ENCODE measurements at places on chromosomes 11 and 22.
A peak's percentile ranks its signal among the peaks of the same experiment; 100 is the strongest.

DNA sequence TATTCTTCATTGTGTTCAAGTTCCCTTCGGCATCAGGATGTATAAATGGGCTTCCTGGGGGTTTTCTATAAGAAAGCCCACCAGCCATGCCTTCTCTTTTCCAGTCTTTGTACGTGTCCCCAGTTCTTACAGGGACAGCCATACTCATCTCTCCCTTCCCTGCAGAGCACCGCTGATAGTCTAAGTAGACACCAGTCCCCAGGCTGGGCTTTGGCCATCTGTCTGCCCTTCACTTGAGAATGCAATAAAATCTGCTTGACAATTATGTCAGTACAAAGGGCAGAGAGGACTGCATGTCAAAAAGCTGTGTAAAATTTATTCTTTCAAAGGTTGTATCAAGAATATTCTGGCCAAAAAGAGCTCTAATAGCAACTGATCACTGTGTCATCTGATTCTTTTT, 27.3 kb downstream of the NTM start:
- no peak for DNase-seq

DNA sequence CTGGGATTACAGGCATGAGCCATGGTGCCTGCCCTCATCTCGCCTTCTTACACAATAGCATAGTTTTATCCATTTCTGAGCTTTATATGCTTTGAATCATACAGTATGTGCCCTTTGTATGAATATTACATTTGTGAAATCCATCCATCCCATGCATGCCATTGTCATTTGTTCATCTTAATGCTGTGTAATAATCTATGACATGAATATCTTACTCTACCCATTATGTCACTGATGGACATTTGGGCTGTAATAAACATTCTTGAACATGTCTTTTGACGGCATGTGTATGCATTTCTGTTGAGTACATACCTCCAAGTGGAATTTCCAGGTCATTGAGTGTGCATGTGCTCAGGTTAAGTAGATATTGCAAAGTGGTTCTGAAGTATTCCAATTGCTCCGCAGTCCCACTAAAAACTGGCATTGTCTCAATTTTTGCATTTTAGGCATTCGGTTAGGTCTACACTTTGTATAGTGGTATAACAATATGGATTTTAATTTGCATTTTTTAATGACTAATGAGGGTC, 339.3 kb upstream of the SYN3 start:
- no peak for DNase-seq

DNA sequence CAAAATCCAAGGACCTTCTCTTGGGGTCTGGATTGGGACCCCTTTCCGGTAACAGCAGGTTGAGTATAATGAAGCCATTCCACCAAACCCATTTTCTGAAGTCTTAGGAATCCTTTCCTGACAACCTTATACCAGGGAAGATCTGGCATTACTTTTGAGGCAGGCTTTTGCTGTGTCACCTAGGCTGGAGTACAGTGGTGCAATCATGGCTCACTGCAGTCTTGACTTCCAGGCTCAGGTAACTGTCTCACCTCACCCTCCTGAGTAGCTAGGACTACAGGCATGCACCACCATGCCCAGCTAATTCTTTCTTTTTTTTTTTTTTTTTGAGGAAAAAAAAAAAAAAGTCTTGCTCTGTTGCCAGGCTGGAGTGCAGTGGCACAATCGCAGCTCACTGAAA, 55.8 kb upstream of the TREH start:
- no peak for DNase-seq

GRCh38 chr11:32870676-32871075, 21.9 kb upstream of the QSER1 start:
- no peak for DNase-seq

DNA sequence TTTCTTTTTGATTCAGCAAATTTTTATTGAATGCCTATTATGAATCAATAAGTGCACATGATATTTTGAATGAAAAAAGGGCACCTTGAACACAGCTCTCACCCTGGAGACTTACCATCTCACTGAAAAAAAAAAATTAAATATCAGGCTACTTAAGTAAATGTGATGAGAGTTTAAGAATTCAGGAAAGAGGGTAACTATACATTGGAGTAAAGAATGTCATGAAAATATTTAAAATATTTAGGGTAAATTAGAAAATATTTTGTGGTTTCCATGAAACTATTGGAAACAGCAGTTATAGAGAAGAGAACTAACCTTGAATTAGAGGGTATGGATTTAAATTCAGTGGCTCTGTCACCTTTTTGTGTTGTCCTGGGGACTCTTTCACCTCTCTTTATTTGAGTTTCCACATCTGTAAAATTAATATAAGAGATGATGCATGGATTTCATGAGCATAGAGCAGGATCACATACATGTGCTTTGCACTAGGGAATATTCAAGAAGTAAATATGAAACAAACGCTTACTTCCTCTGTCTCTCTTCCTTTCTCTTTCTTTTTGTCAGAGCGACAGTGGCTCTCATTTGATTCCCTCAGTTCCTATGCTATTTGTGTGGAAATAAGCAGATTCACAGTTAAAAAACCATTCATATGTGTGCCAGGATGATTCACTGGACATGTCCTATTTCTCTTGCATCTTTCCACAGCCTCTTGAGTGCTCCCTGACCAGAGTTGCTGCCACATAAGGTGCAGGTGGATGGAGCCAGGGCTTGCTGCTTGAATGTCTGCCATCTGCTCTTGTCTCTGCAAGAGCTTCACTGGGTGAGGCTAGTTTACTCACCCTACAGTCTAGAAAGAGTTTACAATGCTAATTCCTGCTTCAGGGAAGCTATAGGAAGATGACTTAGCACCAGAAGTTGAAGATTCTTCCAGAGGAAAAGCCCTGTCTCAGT, 533.1 kb downstream of the ETS1 start:
- DNase-seq: peak; percentile 81

DNA sequence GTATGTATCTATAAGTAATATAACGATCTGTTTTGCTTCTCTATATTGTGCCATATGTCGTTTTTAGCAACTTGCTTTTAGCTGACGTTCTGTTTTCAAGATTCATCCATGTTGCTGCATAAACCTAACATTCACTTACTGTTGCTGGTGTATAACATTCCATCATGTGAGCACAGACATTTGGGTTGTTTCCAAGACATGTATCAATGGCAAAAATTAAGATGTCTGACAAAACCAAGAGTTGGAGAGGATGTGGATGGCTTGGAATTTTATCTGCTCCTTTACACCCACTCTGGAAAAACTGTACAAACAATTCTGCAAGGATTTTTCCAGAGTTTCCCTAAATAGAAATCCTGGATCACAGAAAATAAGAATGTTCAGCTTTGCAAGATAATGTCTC, 40.9 kb downstream of the DGCR2 start:
- no peak for DNase-seq

DNA sequence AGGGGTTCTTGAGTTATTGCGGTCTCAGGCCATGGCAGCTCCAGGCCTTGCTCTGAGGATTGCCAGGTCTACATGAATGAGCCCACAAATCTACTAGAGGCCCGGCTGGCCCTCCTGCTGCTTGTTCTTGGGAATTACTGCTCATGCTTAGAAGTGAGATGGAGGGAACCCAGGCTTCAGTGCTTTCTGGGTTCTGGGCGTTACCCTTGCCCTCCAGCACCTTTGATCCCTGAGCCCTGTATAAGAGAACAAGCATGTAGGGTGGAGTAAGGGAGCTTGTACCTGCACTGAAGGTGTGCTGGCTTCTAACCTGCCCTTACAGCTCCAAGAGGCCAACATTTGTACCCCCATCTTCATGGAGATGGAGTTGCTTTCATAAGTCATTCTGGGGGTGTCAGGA, 4.0 kb downstream of the NAA40 start:
- DNase-seq: no peak

DNA sequence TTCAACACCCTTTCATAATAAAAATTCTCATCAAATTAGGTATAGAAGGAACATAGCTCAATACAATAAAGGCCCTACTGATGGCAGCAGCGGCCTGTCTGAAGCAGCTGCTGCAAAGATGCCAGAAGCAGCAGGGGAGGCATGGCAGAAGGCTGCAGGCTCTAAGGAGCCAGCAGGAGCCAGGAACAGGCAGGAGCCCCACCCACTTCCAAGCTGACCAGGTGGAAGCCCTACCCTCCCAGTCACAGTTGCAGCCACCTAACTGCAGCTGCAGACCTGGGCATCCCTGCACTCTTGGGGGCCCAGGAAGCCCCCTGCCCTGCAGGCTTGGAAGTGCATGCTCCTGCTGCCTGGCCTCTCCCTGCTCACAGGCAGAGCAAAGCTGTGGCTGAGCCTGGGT, 18.2 kb upstream of the OR6A2 start:
- peak; percentile 25 for DNase-seq

DNA sequence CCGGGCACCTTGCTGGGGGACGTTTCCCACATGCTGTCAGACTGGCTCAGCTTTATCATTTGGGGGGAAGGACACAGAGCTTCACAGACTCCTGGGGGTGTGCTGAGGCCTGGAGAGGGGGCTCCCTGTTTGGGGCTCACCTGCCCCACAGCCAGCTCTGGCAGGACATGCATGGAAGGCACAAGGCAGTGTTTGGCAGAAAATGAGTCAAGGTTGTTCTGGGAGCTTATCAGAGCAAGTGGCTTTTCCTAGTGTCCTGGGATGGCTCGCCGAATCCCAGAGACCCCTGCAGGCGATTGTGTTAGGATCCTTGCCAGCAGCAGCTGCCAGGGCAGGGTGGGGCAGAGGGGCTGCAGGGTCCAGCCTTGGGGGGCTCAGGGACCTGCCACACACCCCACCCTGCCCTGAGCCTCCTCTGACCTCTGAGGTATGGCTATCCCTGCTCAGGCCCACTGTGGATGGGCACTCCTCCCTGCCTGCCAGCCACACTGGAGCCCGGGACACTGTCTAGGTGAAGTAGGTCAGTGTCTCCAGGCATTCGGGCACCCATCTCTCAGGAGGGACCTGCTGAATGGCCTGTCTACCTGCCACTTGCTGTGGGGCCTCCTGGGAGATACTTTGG, 1323.0 kb downstream of the BRD1 start:
- DNase-seq: no peak

- no peak for DNase-seq
Observed at GRCh38 chr11:61310749-61311148, 15.6 kb upstream of the VWCE start.

DNA sequence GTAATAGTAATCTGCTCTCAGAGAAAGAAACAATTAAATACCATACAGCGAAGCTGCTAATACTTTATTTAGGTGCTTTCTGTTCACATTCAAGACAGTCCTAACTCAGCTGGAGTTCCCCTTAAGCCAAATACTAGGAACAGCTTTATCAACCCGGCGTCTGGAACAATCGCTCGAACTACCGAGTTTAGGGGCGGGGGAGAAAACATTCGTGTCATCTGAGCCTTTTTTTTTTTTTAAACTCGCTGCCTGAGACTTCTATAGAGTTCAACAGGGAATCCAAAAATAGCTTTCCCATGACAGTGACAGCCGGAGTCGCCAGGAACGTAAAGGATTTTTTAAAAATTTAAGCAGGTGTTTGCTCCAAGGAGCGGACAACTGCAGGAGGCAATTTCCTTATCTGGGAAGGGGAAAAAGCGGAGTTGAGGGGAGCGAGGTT, 852 bp downstream of the TRAF6 start:
- no peak for DNase-seq

DNA sequence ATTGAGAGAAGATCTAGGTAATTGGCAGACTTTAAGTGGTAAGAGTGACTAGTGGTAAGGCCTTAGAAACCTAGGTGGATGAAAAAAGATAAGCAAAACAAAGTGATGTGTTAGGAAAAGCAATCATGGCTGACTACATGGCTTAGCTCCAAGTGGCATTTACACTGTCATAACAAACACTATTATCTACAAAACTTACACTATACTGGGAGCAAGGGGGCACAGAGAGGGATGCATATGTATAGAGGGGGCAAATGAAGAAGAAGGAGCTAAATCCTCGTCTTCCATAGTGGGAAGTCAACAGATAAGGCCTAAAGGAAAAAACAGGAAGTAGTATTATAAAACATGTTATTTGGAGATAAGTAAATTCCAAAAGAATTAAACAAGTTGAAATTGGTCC, 32.5 kb downstream of the ADORA2A start:
- DNase-seq: no peak

DNA sequence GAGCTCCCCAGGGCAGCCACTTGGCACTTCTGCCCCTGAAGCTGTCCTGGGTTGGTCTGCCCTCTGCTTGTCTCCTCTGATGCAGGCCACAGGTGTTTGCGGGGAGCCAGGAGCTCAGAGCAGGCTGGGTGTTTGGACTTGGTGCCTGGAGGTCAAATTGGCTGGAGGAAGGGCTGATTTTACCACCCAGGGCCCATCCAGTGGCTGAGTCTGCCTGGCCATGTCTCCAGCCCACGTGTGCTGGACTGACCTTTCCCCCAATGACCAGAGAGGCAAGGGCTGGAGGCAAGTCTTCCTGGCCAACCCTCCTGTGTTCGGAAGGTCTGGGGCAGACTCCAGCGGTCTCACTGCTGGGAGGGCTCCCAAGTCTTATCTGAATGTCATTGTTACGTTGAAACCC, 84.0 kb downstream of the NECTIN1 start:
- DNase-seq: no peak

- DNase-seq: peak; percentile 64
Observed at GRCh38 chr11:106012744-106013143, 9.3 kb downstream of the MSANTD4 start.

DNA sequence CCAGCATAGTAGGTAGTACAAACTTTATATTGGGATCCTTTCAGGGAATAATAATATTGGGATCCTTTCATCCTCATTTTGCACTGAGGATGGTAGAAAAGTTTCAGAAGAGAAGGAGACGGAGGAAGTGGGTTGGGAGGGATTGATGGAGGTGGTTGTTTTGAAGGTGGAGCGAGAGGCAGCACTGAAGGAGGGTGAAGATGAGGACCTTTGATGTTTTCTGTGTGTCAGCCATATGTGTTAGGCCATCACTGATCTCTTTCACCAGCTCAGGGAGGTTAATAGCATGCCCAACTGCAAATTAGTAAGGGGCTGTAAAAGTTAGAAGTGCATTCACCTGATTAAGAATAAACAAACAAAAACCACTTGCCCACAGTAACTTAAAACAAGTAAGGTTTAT, 275.5 kb upstream of the B3GAT1 start:
- no peak for DNase-seq

DNA sequence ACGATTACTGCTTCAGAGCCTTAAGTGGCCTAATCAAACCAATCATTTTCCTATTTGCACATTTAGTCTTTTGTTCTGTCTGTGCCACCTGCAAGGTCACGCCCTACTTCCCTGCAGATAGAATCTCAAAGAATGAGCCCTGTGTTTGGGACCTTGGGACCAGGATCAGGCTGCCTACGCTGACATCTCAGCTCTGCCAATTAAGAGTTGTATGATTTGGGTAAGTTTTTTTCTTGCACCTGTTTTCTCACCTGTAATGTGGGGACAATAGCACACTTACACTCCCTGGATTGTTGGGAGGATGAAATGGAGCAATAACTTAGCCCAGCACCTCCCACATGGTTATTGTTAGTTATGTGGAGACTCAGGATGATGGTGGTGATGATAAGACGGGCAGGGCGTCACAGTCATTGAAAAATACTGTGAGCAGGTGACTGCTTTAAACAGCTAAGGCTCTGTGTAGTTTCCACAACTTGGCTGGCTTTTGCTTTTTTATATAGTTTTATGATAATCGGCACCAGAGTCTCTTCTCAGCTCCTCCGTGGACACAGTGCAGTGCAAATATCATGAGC, 155.0 kb downstream of the ADAMTS15 start:
- DNase-seq: no peak

Data from foreskin fibroblast (primary cell).